ENCODE measurements at places on chromosomes 12 and 14. TPM values are rescaled to one million over a fixed set of nuclear protein-coding genes. Genes with fewer than 3 reads are reported as not detected.

The JPH4 gene
- polyA plus RNA-seq, result 0.57 TPM

DNA sequence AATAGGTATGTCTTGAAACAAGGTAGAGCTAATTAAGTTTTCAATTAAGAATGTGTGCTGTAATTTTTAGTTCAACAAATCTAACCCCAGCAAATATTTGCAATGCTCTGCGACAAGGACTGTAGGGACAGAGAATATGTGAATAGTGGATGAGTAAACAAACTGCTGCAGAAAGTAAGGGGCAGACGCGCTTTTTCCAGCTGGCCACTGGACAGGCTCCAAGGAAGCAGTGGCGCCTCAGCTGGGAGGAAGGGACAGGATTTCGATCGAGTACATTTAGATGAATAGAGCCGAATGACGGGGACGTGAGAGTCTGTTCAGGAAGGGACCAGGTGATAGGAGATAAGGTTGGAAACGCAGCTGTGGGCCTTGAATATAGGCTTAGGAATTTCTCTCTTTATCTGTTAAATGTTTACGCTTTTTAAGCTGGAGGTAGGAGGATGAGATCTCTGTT, 69.3 kb downstream of the ELK3 start:
- no peak for DNase-seq

DNA sequence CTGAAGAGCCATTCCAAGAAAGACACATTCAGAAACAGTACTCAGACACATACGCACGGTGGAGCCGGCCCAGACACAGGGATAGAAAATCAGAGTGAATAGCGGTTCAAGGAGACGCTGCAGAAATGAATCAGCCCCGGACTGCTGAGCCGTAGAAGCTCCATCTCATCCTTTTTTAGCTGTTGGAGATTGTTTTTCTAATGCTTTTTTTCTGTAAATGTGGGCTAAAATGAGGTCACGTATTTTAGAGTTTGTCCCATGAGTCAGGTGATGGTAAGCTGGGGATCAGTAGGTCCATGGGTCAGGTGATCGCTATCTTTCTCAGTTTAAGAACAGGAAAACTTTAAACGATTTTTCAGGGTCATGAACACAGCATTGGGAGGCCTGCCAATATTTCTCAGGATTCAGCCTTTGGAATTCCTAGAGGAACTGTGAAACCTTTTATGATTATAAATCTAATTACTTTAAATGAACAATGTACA, 202.4 kb downstream of the ITPR2 start:
- DNase-seq, result no peak

DNA sequence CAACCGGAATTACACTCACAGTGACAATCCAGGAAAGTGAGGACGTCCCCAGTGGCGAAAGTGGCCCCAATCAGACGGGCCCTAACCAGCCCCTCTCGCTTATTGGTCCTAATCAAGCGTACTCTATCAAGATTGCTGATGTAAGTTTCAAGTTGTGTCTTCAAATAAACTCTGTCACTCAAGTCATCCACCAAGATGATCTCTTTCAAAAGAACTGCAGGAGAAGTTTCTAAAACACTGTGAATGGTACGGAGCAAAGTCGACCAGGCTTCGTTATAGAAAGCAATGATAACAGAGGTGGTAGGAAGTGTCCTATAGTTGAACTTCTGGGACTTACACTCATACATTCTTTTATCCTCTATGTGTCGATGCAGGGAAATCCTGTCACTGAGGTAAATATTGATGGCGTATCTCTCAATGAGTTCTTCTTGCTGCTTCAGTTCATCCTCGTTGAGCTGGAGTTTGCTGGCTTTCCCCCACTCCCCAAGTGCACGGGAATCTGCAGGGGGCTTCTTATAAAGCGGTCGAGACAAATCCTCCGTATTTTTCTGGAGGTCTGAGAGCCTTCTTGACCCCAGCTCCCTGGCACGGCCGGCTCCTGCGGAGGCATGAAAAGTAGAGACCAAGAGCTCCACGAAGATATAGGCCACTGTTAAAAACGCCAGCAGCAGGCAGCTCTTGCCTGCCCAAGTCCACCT, 604 bp downstream of the GALNT4 start:
- DNase-seq, result no peak

DNA sequence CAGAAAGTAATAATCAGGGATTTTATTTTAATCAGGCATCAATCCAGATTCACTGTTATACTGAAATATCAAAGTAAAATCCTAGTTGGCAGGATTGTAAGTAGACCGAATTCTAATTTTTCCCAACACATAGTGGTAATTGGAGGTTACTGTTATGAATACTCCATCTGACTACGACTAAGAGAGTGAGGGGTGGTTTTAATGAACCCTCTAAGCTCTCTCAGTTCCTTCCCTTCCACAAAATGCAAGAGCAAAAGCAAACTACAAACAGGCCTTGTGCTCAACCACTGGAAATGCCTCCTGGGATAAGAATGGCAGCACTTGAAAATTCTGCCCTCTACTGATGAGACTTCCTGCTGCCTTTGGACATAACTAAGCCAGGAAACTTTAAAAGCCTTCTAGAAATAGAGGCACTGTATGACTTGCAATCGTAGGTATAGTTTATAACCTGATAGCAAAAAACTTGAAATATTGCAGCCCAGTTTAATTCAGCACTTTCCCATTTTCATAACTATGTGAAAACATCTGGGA, 184.8 kb downstream of the SLC16A7 start:
- no peak for DNase-seq

- DNase-seq, result peak; percentile 14
Measured at GRCh38 chr14:29637411-29637810, 290.2 kb downstream of the PRKD1 start.

GRCh38 chr12:30012816-30013450, 229.2 kb upstream of the TMTC1 start:
- DNase-seq, result no peak

- no peak for DNase-seq
Measured at GRCh38 chr12:132243596-132244310, 85.6 kb downstream of the GALNT9 start.

- peak; percentile 33 for DNase-seq
Measured at GRCh38 chr12:98698603-98699463, 53.7 kb downstream of the APAF1 start.

DNA sequence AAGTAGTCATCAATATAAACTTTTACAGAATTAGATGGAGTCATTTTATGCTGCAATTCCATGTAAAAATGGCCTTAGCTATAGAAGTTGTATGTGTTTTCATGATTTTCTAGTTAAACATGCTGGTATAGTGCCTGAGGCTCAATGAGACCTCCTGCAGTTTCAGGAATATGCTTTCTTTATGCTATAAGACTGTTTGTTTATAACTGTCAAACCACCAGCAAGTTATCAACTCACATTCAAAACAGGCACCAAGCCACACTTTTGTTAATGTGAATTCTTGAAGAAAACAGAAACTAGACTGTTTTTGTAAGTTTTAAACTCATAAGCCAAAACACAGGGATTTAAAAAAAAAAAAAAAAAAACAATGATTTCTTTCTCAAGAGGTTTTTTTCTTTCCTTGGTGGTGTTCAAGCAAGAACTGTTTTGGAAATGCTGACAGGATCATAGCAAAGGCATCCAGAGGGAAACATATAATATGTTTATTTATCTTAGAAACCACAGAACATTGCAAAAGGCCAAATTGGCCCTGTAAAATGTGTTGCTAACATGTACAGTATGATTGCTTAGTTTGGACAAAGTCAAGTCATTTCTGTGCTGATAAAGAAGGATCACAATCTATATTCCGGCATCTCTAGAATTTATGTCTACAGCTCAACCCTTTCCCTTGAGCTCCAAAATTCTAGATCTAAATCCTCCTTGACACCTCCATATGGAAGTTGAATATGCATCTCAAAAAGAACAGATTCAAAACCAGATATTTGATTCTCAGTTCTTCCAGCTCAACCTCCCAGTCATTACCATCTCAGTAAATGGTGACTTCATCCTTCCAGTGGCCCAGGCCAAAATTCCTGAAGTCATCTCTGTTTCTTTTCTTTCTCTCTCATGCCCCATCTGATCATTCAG, 29.0 kb upstream of the LUM start:
- peak; percentile 82 for DNase-seq
